Activated naive CD8-positive, alpha-beta T cell treated with anti-CD3 and anti-CD28 coated beads for 36 hours (primary cell): ENCODE measurements at places on chromosomes 6 and 20. TPM values are rescaled to one million over a fixed set of nuclear protein-coding genes. Genes with fewer than 3 reads are reported as not detected.

GRCh38 chr6:143642403-143642802 lies 35.4 kb upstream of the PHACTR2 start:
- no peak for DNase-seq

GRCh38 chr6:136774228-136775041 lies 17.8 kb downstream of the MAP3K5 start:
- no peak for DNase-seq

DNA sequence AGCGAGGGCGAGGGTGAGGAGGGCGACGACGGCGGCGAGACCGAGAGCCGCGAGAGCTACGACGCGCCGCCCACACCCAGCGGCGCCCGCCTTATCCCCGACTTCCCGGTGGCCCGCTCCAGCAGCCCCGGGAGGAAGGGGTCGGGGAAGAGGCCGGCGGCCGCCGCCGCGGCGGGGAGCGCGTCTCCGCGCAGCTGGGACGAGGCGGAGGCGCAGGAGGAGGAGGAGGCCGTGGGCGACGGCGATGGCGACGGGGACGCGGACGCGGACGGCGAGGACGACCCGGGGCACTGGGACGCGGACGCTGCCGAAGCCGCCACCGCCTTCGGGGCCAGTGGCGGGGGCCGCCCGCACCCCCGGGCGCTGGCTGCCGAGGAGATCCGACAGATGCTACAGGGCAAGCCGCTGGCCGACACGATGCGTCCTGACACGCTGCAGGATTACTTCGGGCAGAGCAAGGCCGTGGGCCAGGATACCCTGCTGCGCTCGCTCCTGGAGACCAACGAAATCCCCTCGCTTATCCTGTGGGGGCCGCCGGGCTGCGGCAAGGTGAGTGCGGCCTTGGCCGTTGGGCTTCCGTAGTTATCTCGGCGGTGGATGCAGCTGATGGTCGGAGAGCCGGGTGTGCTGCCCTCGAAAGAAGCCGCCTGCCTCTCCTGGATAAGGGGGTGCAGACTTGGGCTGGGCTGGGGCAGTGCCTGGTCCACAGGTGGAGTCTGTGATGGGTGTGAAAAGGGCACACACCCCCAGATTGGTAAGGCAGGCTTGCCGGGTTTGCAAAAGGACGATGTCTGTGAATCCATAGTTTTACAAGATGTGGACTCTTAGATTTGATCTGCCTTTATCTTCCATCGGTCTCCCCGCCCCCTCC lies 938 bp downstream of the WRNIP1 start:
- peak; percentile 66 for DNase-seq

Gene RSPH4A
- total RNA-seq: 0.44 TPM

Gene WFDC10B
- not detected for total RNA-seq

Gene FIG4
- total RNA-seq: 14.5 TPM

Gene SLC17A3
- not detected for total RNA-seq
